ENCODE measurements at places on chromosomes 5 and 9. TPM values are rescaled to one million over a fixed set of nuclear protein-coding genes. Genes with fewer than 3 reads are reported as not detected.
A peak's percentile ranks its signal among the peaks of the same experiment; 100 is the strongest.

DNA sequence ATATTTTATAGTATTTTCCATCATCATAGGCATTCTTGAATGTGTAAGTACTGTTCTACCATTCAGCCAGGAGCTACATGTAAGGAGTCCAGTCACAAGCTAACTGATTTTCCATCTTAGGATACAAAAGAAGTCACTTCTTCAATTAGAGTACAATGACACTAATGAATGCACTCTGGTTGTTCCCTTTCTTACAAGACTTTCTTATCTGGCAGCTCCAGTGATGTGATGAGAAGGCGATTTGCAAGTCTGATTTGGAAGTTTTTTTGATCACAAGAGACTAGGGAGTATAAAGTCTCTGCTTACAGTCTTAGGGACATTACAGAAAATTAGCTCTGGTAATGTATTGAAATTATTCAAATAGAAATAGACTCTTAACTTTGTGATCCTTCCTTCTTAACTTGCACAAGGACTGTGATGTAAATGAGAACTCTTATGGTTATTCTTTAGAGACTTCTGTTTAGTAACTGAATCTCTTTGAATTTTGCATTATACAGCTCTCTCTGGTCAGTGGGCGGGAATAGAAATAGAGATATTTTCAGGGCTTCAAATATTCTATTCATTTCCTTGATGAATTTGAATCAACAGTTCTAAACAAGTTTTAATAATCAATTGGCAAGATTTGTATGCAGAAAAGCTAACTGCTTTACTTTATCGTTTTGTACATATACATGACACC lies 130.4 kb upstream of the CDH6 start:
- H3K27ac ChIP-seq: no peak overlapping the region
- H3K27me3 ChIP-seq: no peaks in the 10 kb centered on the region
- DNase-seq: no peak
- H3K36me3 ChIP-seq: no peaks in the 10 kb centered on the region
- no peak overlapping the region for H3K4me3 ChIP-seq

DNA sequence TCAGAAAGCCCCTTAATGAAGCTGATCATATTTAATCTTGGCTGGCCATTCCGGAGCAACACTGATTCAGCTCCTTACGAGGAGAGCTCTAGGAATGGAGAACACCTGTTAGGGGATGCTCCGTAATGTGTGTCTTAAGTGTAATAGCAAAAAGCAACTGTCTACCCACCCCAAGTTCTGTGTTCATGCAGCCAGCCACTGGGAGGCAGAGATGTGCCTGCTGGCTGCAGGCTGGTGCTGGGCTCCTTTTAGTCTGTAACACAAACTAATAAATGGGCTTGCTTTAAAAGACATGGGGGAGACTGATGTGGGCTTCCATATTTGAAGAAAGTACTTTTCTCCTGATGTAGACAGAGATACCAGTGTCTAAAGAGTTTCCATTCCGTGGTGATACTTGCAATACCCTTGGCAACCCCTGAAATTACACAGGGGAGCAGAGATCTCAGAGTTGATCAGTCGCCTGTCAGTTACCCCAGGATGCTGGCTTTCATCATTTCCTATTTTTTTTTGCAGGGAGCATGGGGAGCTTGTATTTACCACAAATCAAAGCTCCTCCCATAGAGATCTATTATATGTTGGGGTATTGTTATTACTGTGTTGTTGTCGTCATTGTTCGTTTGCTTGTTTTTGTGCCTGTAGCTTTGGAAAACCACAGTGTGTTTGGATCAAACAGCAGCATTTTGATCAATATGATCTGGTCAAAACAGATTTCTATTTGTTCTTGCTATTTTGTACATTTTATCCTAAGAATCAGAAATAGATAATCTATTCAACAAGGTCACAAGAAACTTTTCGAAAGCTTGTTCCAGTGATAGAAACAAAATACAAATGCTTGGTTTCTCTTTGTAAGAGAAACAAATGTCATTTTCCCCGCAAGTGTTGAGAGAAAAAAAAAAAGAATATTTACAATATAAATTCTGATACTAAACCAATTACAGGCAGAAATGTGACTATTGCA lies 65.8 kb downstream of the MTX3 start:
- peaks cover 7% of the 10 kb centered on the region for H3K27me3 ChIP-seq
- no peak overlapping the region for H3K4me3 ChIP-seq
- H3K4me1 ChIP-seq: no peaks in the 10 kb centered on the region
- no peaks in the 10 kb centered on the region for H3K36me3 ChIP-seq
- no peak for DNase-seq

DNA sequence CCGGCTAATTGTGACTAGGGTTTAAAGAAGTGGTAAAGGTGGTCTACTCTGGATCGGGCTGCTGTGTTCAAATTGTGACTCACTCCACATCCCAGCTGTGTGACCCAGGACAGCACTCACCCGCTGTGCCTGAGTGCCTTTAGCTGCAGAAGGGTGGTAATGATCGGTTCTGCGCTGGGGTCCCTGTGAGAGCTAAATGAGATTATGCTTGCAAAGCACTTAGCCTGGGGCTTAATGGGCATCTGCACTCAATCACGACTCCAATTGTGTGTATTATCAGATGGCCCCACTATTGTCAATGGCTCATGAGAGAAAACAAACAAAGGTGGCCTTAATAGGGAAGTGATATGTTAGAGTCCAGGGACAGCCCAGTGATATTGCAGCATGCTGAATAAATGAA lies 25.1 kb upstream of the TBC1D2 start:
- H3K27ac ChIP-seq: no peak overlapping the region
- no peak overlapping the region for H3K4me3 ChIP-seq
- H3K4me1 ChIP-seq: no peaks in the 10 kb centered on the region
- H3K27me3 ChIP-seq: peaks cover 3% of the 10 kb centered on the region
- H3K36me3 ChIP-seq: no peaks in the 10 kb centered on the region

DNA sequence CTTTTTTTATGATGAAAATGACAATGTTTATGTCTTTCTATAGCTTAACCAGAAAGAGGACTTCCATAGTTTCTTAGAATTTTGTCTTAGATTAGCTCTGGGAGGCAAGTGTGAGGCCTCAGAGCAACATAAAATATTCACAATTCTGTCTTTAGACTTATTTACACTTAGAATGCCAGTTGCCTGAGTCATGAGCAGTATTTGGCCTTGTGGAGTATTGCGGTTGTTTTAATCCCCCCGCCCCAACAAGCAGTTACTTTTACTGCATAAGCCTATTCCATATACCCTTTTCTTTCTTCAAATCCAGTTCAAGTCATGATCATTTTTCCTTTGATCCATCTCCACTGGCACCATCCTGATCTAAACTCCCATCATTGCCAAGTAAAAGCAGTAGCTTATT lies 198.0 kb upstream of the EGFLAM start:
- H3K4me1 ChIP-seq: no peaks in the 10 kb centered on the region
- H3K27me3 ChIP-seq: no peaks in the 10 kb centered on the region
- H3K4me3 ChIP-seq: no peak overlapping the region
- H3K36me3 ChIP-seq: no peaks in the 10 kb centered on the region

GRCh38 chr5:96431376-96432187 lies 1.5 kb downstream of the PCSK1 start:
- H3K27me3 ChIP-seq: peaks cover 63% of the 10 kb centered on the region
- no peak overlapping the region for H3K4me3 ChIP-seq
- H3K36me3 ChIP-seq: no peaks in the 10 kb centered on the region
- no peak for DNase-seq

GRCh38 chr5:112119969-112120368 lies 299.1 kb downstream of the EPB41L4A start:
- no peaks in the 10 kb centered on the region for H3K36me3 ChIP-seq
- no peak for DNase-seq
- H3K4me1 ChIP-seq: peaks cover 45% of the 10 kb centered on the region
- no peak overlapping the region for H3K4me3 ChIP-seq

DNA sequence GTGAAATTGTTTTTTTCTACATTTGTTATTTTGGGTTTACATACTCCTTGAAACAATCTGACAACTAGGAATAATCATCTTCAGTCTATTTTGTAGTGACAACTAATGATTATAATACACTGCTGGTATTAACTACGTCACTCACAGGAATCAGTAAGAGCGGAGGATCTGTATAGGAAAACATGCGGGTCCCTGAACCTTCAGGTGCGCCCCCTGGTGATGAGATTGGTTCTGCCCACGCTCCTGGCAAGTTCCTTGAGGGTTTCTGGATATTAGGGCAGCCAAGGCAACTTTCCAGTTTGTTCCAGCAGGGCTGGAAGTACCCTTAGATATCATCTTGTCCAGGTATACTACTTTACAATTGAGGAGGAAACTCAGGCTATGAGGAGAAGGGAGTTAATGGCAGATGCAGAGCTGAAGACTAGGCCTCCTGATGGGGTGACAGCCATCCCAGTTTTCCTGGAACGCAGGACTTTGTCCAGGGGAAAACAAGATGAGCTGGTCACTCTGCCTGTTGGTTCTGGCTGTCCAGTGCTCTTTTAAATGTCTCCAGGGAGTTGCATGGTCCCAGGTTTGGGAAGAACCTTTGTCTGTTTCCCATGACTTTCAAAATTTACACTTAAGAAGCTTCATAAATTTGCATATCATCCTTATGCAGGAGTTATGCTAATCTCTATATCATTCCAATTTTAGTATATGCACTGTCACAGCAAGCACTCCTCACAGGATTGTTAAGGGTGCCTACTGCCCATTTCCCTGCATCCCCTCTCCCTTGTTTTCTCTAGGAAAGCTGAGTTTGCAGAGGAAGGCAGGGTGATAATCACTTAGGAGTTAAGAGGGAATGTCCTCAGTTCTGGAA lies 14.9 kb upstream of the WNT8A start:
- H3K36me3 ChIP-seq: no peaks in the 10 kb centered on the region
- no peak overlapping the region for H3K27ac ChIP-seq
- DNase-seq: peak; percentile 72
- no peaks in the 10 kb centered on the region for H3K4me1 ChIP-seq

IL3 gene
- not detected for polyA plus RNA-seq

RAB3C gene
- polyA plus RNA-seq: not detected

ZNF354C gene
- 0.25 TPM for polyA plus RNA-seq

CBY3 gene
- not detected for polyA plus RNA-seq

TLX3 gene
- polyA plus RNA-seq: not detected

LCN1 gene
- not detected for polyA plus RNA-seq

GM2A gene
- 57.9 TPM for polyA plus RNA-seq

ECSCR gene
- polyA plus RNA-seq: not detected
